ENCODE measurements at places on chromosomes 3 and 15. TPM values are rescaled to one million over a fixed set of nuclear protein-coding genes. Genes with fewer than 3 reads are reported as not detected.
A peak's percentile ranks its signal among the peaks of the same experiment; 100 is the strongest.

GRCh38 chr3:58536501-58537411 lies at the start of gene ACOX2:
Gene ACOX2 (minus strand): TSS chr3:58537190. CDS start chr3:58535106, 2,084 bp downstream.
- no peak for DNase-seq

- no peak for DNase-seq
Observed at GRCh38 chr3:32897981-32898623, 53.3 kb upstream of the CCR4 start.

DNA sequence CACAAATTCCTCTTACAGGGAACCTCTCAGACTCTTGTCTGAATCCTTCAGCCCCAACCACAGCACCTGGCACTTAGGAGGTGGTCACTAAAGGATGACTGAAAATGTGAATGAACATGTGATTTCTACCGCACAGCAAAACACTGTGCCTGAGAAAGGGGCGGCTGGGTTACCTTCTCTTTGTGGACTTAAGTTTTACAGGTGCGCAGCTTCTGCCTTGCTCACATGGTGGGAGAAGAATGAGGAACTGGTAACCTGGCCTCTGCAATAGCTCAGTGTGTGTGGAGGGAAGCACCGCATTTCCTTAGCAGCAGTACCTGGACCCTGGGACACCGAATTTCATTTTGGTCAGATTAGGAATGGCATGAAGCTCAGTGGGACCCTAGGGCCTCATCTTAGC lies 9.8 kb upstream of the ETV5 start:
- DNase-seq: no peak

The ZKSCAN7 gene
- total RNA-seq: 4.3 TPM

DNA sequence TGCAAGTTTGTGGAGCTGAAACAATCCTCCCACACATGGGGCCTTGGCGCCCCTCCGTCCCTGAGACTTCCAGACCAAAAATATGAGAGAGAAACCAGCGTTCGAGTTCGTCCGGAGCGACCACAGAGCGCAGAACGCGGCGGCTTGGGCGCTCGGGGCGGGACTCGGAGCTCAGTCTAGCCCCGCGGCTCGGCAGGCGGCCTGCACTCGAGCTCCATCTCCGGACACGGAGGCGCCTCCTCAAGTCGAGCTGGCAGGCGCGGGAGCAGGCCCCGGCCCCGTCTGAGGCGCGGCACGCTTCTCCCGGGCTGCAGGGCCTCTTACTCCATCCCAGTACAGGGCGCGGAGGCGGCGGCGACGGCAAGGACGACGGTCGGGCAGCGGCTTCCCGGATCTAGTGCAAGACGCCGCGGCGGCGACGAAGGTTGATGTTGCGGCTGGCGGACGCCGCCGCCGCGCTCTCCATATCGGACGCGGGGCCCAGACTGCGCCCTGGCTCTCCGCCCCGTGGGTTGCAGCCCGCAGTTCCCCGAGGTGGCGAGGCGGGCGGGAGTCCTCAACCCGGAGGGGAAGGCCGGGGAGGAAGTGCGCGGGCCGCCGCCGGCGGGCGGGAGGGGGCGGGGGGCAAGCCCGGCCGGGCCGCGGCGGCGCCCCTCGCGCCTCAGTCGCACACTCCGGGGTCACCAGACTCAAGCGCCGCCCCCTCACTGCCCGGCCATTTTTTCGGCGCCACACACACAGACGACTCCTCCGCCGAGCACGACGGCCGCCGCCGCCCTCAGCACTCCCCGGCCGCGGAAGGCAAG lies 674 bp downstream of the MSL2 start:
- DNase-seq: peak; percentile 51

The ARGFX gene
- not detected for total RNA-seq

The INKA1 gene
- 9.9 TPM for total RNA-seq

- DNase-seq: no peak
Observed at GRCh38 chr15:82183121-82184031, 79.2 kb downstream of the EFL1 start.

DNA sequence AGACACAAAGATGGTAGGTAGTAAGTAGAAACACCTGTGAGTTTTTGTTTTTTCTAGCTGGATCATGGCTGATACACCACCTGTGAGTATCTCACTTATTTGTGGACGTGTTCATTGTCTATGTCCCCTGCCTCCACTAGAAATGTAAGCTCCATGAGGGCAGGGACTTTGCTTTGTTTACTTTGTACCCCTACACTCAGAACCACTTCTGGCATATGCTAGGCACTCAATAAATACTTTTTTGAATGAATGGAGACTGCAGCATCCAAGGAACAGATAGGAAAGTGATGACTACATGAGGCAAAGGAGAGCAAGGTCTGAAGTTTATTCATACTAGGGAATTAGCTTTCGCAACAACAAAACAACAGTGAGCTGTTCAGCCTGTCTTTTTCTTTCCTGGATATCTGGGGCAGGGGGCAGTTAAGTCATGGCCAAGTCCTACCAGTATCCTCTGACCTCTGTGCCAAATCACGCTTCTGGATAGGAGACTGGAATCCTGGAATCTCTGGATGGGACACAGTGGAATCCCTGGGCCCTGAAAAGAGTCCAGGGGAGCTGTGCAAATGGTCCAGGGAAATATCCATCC lies 11.6 kb upstream of the EPB42 start:
- no peak for DNase-seq

The TMEM45A gene
- total RNA-seq: 36.7 TPM

DNA sequence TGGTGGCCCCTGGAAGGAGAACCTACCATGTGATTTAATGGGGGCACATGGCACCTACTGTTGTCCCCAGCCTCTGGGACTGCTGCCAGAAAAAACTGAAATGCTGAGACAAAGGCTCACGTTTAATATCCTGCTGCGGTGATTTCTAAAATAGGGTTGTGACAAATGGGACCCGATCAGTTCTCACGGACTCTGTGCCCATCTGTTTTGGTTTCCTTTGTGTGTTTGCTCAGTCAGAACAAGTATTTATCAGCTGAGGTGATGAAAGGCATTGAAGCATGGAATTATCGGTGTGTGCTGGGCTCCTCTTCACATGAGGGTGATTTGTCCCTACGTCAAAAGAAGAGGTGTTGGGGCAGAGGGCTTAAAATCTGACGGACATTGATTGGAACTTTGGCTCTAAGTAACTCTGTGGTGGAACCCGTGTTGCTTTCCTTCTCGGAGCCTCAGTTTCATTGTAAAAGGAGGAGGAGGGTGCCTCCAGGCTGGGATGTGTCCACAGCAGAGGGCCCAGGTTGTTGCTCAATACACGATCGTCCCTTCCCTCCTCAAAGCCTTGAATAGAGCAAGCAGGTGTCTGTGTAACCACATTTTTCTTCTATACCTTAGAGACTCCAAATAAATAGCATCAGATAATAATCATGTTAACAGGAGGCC lies 283.3 kb upstream of the RGMA start:
- DNase-seq: no peak

The LRTM1 gene
- not detected for total RNA-seq

The SLC28A2 gene
- total RNA-seq: not detected

GRCh38 chr15:43052860-43053259 lies 53.0 kb downstream of the UBR1 start:
- no peak for DNase-seq
